DMS53 (cell line): ENCODE measurements at places on chromosomes 4 and X.

GRCh38 chrX:56788717-56789122, 59.7 kb downstream of the NBDY start:
- no peak for DNase-seq

- no peak for DNase-seq
Measured at GRCh38 chr4:16007471-16008095, 44.6 kb upstream of the FGFBP2 start.

DNA sequence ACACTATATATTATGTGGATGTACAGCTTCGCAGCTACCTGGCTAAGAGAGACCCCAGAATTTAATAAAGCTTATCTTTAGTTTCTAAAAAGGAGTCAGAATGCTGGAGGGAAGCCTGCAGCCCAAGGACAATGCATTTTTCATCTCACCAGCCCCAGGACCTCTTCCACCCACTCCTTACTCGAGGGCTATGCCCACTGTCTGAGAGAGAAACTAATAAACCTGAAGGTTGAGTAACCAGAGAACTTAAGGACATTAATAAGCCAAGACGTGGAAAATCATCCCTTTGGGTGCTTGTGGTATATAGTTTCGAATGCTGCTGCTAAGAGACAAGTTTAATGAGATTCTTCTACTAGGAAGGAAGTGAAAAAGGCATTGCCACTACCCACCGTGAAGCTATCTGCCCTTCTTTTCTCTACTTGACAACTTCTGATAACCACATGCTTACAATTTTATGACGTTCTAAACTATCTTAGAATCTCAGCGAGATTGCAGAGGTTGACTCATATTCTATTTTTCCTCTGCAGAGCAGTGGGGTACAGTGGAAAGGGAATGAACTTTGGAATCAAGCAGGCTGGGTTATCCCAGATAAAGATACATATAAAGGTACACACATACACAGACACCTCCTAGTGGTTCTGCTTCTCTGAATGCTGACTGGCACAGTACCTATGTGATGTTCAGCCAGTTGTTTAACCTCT, 3.3 kb downstream of the RELL1 start:
- DNase-seq: no peak

DNA sequence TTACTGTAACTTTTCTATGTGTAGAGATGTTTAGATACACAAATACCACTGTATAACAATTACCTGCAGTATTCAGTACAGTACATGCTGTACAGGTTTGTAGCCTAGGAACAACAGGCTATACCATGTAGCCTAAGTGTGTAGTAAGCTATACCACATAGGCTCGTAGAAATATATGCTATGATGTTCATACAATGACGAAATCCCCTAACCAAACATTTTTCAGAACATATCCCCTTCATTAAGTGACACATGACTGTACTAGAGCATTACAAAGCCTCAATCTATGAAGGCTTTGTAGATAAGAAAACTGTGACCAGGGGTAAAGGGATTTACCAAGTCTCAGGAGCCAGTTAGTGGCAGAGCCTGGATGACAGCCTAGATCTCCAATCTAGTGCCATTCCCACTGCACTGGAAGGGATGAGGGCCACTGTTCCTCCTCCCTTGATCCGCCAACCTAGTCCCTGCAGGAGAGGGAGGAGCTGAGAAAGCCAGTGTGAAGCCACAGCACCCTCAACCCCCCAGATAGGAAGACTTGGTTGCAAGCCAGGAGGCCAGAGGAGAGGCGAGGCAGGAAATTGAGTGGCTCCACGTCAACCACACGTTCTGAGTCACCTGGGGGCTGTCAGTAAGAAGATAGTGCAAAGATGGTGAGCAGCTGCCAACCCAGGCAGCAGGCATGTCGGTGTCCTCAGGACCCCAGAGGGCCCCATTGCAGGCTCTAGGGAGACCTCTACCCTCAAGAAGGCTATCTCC, 227.7 kb downstream of the BCOR start:
- DNase-seq: no peak

GRCh38 chr4:22999419-22999818, 306.7 kb downstream of the GBA3 start:
- DNase-seq: peak; percentile 16

- DNase-seq: no peak
Measured at GRCh38 chr4:126916049-126916625, 716.6 kb upstream of the INTU start.

DNA sequence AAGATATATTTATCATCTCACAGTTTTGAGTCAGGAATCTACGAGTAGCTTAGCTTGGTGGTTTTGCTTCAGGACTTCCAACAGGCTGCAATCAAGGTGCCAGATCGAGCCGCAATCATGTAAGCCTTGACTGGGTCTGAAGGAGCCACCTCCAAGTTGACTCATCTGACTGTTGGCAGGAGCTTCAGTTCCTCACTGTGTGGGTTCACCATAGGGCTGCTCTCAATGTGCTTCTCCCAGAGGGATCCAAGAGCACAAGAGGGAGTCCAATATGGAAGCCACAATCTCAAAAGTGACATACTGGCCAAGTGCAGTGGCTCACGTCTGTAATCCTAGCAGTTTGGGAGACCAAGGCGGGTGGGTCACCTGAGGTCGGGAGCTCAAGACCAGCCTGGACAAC, 26.5 kb downstream of the DCHS2 start:
- DNase-seq: no peak

GRCh38 chrX:88735835-88736234, 11.2 kb upstream of the CPXCR1 start:
- peak; percentile 27 for DNase-seq

DNA sequence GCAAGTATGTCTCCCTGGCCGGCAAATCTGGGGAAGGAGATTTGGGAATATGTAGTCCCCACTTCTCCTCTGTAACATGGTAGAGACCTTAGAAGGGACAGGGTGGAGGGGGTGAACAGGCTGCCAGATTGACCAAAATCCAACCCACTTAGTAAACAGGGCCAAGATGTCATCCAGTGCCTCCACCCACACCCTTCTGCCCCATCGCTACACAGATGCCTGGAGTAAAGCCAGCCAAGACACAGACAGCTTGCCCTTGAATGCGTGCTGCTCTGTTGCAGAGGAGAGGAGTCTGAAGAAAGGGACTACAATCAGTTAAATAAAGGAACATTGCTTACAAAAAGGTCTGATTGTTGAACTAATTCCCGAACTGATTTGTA, 160.1 kb upstream of the LDB2 start:
- no peak for DNase-seq

DNA sequence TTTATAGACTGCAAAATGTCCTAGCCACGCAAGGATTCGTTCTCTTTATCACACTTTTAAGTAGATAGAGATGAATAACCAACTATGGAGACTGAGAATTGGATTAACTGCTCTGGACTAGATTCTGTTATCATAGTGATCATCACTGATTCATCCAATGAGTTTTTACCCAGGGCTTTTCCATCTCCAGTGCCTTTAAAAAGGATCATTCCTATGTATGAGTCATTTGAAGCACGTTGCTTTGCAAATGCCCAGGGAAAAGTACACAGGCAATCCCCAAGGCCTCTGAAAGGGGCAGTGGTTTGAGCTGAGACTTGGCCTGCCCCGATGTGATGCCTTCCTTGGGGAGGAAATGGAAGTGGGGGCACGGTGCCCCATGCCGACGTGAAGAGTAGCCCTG, 122.7 kb upstream of the PSAPL1 start:
- no peak for DNase-seq

DNA sequence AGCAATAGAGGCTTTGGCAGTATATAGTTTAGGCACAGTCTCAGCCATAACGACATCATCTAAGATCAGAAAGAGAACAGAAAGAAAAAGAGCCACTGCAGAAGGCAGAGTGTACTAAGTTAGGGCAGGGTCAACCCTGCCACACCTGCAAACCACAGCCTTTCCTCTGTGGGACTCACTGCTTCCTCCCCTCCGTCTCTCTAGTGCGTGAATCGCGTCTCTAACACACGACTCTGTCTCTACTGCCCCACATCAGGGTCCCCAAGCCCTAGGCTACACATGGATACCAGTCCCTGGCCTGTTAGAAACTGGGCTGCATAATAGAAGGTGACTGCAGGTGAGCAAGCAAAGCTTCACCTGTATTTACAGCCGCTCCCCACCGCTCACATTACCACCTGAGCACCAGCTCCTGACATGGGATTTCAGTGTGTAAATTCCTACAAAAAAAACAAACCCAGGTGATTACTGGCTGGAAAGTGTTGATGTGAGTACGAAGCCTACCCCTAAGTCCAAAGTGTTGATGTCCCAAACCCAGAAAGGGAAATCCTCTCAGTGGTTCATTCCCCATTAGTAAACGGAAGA, 128.9 kb downstream of the PRKX start:
- DNase-seq: no peak

GRCh38 chr4:188025476-188025875, 29.9 kb downstream of the ZFP42 start:
- DNase-seq: no peak

DNA sequence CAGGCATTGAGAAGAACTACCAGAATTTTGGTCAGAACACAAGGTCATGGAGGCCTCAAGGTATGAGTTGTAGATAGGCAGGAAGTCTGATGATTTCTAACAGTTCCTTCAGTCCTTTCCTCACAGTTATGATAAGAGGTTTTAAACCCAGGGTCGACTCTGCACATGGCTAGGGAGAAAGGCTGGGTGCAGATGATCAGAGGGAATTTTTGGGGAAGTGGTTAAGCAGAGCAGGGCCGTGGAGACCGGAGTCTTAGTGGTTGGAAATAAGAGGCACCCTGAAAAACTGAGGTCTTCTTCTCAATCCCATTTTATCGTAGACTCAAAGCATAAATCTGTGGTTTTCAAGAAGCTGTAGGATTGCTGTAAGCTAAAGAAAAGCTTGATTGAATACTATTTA, 118.5 kb upstream of the ANK2 start:
- no peak for DNase-seq

GRCh38 chrX:149221230-149221629, 283.9 kb downstream of the IDS start:
- no peak for DNase-seq

DNA sequence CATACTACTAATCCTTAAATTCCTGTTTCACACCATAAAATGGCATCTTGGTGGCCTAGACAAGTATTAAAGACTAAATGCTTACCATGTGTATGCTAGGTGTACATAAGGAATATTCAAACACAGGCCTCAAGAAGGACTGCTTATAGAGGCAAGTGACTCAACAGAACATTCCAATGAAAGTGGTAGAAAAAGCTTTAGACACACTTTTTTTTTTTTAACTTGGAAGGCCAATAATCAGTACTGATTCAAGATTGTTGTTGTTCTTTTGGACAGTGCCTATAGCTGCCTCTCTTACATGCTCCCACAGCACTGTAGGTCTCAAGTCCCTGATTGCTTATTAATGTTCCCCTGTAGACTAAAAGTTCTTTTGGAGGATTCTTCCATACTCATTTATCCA, 77.6 kb downstream of the FBXL5 start:
- no peak for DNase-seq

- DNase-seq: peak; percentile 78
Measured at GRCh38 chr4:182449186-182449929, 206.2 kb downstream of the TENM3 start.

GRCh38 chrX:136380010-136380769, 79.4 kb downstream of the ADGRG4 start:
- DNase-seq: no peak

- peak; percentile 28 for DNase-seq
Measured at GRCh38 chr4:169815606-169816005, 57.9 kb upstream of the HPF1 start.

GRCh38 chr4:15659768-15660570, 4.8 kb upstream of the FBXL5 start:
- no peak for DNase-seq

DNA sequence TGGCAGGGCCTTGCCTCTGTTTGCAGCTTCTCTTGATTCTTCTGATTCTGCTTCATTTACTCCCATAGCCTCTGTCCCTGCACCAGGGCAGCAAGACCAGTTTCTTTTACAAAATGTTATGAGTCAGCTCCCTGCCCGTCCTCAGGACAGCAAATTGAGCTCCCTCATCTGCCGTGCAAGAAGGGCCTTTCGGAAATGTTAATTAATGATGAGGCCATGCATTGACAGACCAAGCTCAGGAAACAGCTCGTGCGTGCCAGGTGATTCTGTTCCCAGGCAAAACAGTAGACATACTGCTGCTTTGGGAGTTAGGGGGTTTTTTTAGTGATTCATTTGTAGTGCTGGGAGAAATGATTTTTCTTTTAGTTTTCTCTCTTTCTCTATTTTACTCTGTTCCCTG, 231.7 kb downstream of the FBXW7 start:
- DNase-seq: peak; percentile 74

GRCh38 chr4:99324361-99324760, 3.2 kb upstream of the ADH1B start:
- DNase-seq: no peak

GRCh38 chr4:118968813-118969212, 80.2 kb downstream of the SYNPO2 start:
- DNase-seq: no peak
